OCI-M1 (cell line): ENCODE measurements at places on chromosomes 7 and 10.

GRCh38 chr10:628386-629045 lies 61.0 kb downstream of the DIP2C start:
- DNase-seq = no peak

DNA sequence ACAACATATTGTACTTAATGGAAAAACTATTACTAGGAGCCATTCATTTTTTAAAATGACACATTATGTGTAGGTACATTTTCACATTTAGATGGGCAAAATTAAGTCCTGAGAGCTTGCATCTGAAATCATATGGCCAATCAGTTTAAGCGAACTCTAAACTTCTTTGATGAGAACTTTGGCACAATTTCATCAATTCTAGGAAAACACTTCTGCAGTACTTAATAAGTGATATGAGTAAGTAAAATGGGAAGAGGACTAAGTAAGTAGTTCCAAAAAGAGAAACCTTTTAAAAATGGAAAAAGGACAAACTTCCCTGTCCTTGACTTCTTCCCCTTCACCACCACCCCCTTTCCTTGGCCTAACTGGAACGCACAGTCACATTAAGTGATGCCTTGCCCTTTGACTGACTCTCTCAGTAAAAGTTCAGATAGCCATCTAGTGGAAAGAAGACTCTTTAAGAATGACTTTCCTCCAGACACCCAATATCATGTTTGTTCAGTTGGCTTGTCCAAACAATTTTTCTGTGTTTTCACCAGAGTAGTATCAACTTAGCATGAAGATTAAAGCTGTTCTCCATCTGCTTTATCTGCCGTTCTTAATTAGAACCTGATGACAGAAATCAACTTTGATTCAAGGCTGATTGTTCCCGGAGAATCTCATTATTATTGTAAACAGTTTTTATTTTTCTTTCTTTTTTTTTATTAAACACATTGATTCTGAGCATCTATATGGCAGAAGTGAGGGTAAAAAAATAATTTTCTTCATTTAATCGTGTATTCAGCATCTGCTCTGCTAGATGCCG lies 45.1 kb downstream of the CNNM2 start:
- peak; percentile 53 for DNase-seq

- no peak for DNase-seq
Measured at GRCh38 chr7:122260336-122260735, 44.2 kb downstream of the FEZF1 start.

DNA sequence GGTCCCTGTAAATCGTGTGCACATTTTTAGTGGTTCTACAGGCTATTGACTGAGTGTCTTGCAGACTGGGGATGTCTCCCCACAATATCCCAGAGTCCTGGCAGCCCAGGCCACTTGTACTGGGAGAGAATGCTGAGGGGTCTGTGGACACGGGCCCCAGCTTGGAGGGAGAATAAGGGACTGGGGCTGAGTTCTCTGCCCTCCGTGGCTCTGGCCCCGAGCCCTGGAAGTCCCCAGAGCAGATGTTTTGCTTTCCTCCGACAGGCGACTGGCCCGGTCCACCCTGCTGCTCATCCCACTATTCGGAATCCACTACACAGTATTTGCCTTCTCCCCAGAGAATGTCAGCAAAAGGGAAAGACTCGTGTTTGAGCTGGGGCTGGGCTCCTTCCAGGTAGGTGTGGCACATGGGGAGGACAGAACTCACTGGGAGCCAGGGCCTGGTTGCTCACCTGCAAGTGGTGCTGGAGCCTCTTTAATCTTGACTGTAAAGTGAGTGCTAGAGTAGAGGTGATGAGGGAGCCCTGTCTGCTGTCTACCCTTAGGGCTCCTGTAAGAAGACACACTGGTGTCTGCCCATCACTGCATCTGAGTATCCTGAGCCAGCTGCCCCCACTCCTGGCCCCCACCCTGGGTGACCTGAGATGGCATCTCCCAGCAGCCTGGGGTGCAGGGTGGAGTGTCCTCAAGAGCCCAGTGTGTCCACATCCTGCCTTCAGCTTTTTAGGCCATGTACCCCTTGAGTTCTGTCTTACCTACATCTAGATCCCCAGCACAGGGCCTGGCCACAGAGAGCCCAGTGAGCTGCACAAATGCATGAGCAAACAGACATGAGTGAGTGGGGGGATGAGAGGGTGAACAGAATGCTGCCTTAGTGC lies 51.1 kb downstream of the ADCYAP1R1 start:
- DNase-seq = no peak

- no peak for DNase-seq
Measured at GRCh38 chr7:73856941-73857340, 4.0 kb upstream of the TMEM270 start.

DNA sequence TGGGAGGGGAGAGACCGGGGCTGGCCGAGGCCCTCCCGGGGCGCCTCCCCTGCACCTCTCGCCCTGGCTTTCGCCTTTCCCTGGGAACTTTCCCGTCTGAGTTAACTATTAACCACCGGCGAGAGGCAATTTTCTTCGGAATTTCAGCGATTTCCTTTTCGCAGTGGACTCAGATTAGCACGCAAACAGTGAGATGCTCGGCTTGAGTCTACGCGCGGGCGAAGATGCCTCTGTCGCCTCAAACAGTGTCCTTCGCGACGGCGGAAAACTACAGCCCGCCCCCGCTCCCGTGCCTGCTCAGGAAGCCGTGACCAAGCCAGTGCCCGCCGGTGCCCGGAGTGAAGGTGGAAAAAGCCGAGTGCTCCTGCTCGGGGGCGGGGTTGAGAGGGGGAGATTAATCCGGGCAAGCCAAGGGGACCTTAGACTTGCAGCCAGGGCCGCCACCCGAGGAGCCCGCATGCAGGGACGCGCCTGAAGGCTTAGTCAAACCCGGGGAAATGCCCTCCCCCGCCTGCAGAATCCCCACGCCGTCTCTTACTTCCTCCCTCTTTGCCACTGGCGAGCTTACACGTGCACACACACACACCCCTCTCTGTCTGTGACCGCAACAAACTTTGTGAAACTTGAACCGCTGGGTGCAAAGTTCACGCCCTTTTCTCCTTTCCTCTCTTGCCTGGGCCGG lies 14.5 kb upstream of the PAX2 start:
- DNase-seq = peak; percentile 24

GRCh38 chr10:101671453-101671852 lies 23.5 kb downstream of the FBXW4 start:
- DNase-seq = no peak

DNA sequence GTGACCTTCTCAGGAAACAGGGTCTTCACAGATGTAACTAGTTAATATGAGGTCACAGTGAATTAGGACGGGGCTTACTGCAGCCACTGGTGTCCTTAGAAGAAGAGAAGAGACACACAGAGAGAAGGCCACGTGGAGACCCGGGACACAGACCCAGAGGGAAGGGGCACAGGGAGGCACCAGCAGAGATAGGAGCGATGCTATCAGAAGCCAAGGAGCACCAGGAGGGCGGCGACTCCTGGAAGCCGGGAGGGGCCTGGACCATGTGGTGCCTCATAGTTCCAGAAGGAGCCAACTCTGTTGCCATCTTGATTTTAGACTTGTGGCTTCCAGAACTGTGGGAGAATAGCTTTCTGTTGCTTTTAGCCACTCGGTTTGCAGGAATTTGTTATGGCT lies 505.9 kb downstream of the TCERG1L start:
- DNase-seq = no peak

DNA sequence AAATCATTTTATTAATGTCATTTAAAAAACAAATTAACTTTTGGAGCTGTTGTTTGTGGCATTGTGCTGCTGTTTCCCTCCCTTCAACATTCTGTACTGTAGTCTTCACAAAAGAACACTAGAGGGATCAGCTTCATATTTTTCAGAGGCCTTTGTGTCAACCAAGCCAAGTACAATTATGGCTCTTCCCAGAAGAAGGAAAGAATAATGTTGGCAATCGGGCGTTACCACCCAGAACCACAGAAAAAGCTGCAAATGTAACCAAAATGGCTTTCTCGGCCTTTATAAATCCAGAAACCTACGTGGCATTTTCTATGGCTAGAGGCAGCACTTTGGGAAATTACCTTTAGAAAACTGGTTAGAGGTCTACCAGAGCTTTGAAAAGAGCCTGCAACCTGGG lies 98.8 kb upstream of the COL1A2 start:
- DNase-seq = peak; percentile 50
